Stomach (tissue), 19 donors: ENCODE measurements at places on chromosomes 7 and 10. TPM values are rescaled to one million over a fixed set of nuclear protein-coding genes. Genes with fewer than 3 reads are reported as not detected.

DNA sequence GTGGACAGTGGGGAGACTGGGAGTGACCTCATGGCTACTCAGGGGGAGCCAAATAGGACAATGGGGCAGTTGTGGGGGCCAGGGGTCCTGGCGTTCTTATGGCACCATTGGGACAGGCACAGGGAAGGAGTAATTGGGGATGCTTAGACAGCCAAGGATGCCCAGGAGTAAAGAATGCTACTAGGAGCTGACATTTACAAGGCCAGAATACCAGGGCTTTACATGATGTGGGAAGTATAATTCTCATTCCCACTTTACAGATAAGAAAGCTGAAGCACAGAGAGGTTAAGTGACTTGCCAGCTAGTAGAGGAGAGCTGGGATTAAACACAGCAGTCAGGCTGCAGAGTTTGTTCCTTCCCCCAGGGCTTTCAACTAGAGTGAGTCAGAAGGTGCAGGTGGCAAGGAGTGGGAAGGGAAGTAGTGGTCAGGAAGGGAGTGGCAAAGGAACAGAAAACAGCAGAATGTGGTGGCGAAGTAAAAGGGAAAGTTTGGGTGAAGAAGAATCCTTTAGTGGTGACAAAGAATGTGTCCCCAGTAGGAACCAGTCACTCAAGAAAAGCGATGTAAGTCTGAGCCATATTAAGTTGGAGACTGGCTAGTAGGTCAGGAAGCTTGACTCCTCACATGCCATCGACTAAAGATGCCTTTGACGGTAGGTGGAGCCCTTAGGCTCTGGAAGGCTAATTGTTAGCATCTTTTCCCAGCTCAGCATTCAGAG is 32.8 kb downstream of the CPVL start:
- no peaks in the 10 kb centered on the region for H3K36me3 ChIP-seq
- no peaks in the 10 kb centered on the region for H3K27me3 ChIP-seq
- H3K4me3 ChIP-seq: no peak overlapping the region
- DNase-seq: no peak
- H3K27ac ChIP-seq: no peak overlapping the region
- peaks cover 30% of the 10 kb centered on the region for H3K4me1 ChIP-seq

GRCh38 chr7:101527844-101528667 is 101.0 kb downstream of the MYL10 start:
- H3K27me3 ChIP-seq: no peaks in the 10 kb centered on the region
- no peak overlapping the region for H3K27ac ChIP-seq
- H3K4me3 ChIP-seq: no peak overlapping the region
- no peaks in the 10 kb centered on the region for H3K36me3 ChIP-seq
- peaks cover 6% of the 10 kb centered on the region for H3K4me1 ChIP-seq
- peak; percentile 59 for DNase-seq

DNA sequence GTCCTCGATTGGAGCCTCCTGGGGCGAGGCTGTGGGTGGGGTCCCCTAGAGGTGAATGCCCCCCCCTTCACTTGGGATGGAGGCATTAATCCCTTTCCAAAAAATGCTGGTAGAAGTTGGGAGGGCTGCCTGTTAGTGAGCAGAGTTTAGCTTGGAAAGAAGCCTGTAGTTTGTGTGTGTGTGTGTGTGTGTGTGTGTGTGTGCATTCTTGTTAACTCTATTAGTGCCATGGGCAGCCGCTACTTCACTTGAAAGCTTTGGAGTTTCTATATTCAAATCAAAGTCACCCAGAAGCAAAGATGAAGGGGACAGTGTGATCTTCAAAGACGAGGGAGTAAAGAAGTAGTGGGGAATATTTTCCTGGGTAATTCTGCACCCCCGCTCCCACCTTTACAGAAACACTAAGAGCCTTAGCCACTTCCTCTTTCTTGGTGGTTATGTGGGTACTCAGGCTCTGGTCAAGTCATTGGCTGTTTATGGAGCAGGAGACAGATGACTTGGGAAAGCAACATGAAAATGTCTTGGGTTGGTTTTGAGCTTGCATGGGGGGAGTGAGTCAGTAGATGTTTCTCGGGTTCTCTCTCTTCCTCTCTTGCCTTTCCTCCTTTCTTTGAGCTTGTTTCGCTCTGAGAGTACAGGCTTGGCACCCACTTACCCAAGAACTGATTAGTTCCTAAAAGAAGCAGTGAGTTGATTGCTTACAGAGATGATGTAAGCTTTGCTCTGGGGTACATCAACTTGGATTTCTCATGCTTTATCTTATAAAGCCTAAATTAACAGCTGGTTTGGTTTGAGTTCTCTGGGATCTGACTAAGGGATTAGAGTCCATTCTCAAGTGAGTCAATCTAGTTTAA is 35.9 kb downstream of the TCF7L2 start:
- H3K4me3 ChIP-seq: no peak overlapping the region
- H3K36me3 ChIP-seq: peaks cover 15% of the 10 kb centered on the region
- DNase-seq: no peak
- peaks cover 26% of the 10 kb centered on the region for H3K4me1 ChIP-seq
- H3K27ac ChIP-seq: no peak overlapping the region

DNA sequence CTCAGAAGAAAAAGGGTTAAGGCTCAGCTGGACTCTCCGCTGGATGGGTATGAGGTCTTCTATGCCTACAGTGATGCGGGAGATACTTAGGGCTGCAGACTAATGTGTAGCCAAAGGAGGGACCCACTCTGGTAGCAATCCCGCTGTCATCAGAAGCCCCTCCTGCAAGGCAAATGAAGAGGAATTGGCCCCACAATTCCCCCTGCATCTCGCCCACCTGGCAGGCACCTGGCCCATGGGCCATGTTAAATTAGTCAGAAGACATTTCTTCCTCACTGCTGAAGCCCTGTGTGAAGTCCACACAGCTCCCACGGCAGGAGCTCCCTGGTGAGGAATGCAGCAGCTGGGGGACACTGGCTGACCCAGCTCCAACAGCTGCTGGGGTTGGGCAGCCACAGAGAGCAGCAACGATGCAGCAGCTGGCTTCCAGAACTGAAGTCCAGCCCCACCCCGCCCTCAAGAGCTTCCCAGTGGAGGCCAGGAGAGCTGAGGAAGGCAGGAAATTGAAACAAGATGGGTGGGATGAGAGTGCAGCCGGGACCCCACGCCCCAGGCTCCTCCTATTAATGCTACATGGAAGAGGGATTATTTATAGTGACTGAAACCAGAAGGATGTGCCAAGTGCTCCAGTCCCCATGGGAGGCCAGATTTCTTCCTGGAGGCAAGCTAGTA is 5.5 kb downstream of the VSTM4 start:
- no peak overlapping the region for H3K4me3 ChIP-seq
- no peaks in the 10 kb centered on the region for H3K27me3 ChIP-seq
- peak; percentile 34 for DNase-seq
- peaks cover 80% of the 10 kb centered on the region for H3K4me1 ChIP-seq
- H3K36me3 ChIP-seq: no peaks in the 10 kb centered on the region

- H3K27me3 ChIP-seq: no peaks in the 10 kb centered on the region
- DNase-seq: no peak
- H3K4me1 ChIP-seq: peaks cover 31% of the 10 kb centered on the region
- H3K27ac ChIP-seq: no peak overlapping the region
- H3K4me3 ChIP-seq: no peak overlapping the region
Observed at GRCh38 chr10:132326925-132327324, 5.1 kb upstream of the LRRC27 start.

GRCh38 chr7:103752995-103753394 is 236.5 kb downstream of the RELN start:
- no peaks in the 10 kb centered on the region for H3K36me3 ChIP-seq
- H3K27ac ChIP-seq: no peak overlapping the region

- H3K27me3 ChIP-seq: no peaks in the 10 kb centered on the region
- no peaks in the 10 kb centered on the region for H3K36me3 ChIP-seq
- no peak overlapping the region for H3K4me3 ChIP-seq
- no peaks in the 10 kb centered on the region for H3K4me1 ChIP-seq
Observed at GRCh38 chr7:37987732-37988131, 67.3 kb downstream of the EPDR1 start.

GRCh38 chr10:125762692-125763648 is 12.7 kb downstream of the MMP21 start:
- no peaks in the 10 kb centered on the region for H3K27me3 ChIP-seq
- DNase-seq: no peak
- no peak overlapping the region for H3K4me3 ChIP-seq
- H3K4me1 ChIP-seq: peaks cover 6% of the 10 kb centered on the region
- H3K27ac ChIP-seq: no peak overlapping the region

FFAR4 gene
- 2.0 TPM for total RNA-seq

C10orf105 gene
- total RNA-seq: not detected

HOXA1 gene
- total RNA-seq: not detected

CYP3A7 gene
- not detected for total RNA-seq

CUZD1 gene
- not detected for total RNA-seq

CACNB2 gene
- 42.9 TPM for total RNA-seq
